ENCODE measurements at places on chromosomes 12 and 14.

GRCh38 chr12:116693286-116694227, 44.3 kb downstream of the SPRING1 start:
- DNase-seq = peak; percentile 27

DNA sequence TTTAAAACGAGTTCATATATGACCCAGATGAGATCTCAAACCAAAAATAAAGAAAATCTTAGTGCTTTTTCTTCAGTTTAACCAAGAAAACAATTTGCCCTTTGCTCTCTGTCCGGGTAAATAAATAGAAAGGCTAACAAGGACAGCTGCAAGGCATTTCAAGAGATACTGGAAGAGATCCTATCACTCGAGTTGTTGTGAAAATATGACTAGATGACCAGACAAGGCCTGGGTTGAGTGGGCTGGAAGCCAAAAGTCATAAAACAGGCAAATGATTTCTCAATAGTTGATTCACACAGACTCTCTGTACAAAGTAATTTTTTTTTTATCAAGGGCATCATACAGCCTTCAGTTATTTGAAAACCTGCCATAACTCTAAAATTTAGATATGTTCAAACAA, 55.9 kb upstream of the AVPR1A start:
- no peak for DNase-seq

DNA sequence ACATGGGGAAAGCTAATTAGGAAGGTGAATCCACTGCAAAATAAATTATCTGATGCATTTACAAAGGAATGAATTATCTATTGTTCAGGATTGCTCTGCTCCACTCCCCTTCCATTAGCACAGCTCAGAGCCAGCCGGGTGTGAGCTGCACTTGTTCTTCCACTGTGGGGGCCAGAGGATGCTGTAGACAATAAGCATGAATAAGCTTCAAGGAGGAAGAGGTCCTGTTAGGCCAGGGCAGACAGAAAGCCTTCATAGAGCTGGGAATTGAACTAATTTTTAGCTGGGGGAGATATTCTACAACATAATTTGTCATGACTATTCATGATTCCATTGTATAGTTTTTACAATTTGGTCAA, 137.6 kb upstream of the MAX start:
- DNase-seq = no peak

DNA sequence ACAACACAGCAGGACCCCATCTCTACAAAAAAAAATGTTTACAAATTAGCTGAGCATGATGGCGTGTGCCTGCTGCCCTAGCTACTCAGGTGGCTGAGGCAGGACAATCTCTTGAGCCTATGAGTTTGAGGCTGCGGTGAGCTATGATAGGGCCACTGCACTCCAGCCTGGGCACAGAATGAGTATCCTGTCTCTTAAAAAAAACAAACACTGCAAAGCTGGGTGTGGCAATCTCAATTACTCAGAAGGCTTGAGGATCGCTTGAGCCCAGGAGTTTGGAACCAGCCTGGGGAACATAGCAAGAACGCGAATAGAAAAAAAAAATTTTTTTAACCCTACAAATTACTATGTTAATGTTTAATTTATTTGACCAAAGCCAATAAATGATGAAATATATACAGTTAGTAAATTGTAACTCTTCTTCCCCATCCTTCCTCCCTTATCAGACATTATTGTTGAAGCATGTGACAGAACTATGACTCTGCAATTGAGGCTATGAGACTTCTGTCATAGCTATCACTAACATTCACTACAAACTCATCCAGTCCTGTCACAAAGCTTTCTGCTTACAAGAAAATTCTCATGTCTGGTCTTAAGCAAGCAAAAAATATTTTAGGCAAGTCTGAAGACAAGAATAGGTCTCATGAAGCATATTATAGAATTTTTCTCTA, 9.8 kb downstream of the BTBD7 start:
- DNase-seq = no peak

GRCh38 chr12:90871726-90872096, 83.3 kb downstream of the CCER1 start:
- no peak for DNase-seq

DNA sequence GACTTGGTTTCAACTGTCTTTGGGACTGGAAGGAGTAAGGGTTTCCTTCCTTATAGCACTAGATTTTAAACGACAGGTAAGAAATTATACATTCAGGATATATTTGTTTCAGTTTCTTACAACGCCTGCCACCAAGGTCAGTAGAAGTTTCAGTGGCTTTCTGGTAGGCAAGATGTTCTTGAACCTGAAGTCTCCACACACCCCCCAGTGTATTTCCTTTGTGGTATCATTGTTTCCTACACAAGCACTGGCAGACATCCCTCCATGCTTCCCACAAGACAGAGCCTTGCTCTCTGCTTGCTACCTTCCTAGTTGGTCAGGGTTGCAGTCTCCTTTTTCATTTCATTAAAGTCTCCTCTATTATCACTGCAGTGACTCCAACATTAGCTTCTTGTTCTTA, 283.1 kb downstream of the FLRT2 start:
- DNase-seq = no peak

DNA sequence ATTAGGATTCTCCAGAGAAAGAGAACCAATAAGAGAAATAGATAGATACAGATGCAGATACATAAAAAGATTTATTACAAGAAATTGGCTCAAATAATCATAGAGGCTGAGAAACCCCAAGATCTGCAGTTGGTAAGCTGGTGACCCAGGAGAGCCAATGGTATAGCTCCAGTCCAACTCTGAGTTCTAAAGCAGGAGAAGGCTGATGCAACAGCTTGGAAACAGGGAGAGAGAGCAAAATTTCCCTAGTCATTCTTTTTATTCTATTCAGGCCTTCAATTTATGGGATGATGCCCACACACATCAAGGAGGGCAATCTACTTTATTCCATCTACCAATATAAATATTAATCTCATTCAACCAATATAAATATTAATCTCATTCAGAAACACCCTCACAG, 218.2 kb downstream of the PRKD1 start:
- DNase-seq = no peak

DNA sequence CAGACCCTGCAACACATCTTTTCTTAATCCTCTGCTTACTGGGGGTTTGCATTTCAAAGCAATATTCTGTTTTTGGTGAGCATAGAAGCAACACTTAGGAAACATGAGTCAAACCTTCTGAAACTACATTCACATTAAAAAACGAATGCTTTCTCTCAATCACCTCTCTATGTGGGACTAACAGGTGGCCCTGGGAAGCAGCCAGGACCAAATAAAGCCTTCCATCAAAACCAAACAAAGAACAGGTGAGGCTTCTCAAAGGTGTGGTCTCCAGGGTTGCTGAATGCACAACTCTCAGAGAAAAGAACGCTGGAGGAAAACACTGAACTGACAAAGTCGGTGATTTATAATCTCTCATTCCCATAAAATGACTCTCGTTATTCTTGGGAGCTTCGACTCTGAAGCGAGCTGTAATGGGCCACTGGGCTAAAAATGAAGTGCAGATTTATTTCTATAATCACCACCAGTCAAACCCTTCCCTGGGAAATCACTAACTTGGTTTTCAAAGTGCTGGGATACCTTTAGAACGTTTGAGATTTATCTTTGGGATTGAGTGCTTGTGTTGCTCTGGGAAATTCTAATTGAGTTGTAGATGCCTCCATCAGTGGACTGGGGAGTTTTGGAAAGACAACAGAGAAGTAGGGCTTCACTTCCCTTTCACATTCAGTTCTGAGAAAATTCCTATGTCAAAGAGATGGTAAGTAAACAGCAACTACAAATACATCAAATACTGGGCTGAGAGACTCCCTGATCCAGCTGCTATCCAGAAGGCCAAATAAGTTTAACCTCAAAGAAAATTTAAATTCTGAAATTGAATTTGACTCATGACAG, 262.0 kb upstream of the TMPO start:
- DNase-seq = peak; percentile 93

DNA sequence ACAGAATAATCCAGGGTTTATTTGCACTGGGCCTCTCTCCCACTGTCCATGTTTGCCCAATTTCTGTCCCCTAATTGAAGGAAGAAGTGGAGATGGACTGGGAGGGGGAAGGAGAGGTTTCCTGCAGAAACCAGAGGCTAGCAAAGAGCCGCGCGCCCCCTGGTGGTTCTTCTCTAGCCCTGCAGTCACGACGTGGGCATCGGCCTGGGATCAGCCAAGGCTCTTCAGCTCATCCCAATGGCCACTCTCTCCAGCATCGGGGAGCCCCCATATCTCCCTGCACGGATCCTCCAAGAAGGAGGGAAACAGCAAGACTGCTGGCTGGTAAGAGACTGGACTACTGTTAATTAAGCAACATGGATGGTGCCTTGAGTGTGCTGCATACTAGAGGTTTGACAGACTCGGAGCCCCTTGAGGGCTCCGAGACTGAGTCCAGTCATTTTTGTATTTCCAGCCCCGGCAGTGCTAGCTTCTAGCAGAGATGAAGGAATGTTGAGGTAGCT, 18.7 kb downstream of the ZBTB39 start:
- peak; percentile 68 for DNase-seq

- DNase-seq = no peak
Observed at GRCh38 chr14:97179573-97179972, 382.4 kb downstream of the VRK1 start.
